ENCODE measurements at places on chromosomes 11 and 22.

- DNase-seq: no peak
Measured at GRCh38 chr11:121389651-121390050, 62.5 kb upstream of the SORL1 start.

DNA sequence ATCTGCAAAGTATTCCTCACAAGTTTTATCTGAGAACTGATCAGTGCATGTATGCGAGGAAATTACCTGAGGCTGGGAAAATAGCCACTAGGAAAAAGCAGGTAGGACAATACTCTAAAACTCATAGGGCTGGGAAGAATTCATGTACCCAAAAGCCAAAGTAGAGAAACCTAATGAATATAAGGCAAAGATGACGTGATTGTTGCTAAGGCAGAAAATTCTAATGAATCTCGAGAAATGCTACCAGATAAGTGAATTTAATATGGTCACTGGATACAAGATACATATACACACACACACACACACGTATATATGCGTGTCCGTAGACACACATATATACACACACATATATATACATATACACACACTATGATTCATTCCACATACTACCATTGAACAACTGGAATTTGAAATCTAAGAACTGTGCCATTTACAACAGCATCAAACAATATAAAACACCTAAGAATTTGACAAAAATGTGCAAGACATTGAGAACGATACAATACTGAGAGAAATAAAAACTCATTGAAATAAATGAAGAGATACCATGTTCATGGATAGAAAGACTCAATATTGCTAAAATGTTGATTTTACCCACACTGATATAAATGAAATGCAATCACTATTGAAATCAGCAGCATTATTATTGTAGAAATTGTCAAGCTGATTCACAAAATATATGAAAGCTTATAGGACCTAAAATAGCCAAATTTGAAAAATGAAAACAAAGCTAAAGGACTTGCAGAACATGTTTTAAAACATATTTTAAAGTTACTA lies 46.4 kb downstream of the ARHGAP20 start:
- DNase-seq: no peak

DNA sequence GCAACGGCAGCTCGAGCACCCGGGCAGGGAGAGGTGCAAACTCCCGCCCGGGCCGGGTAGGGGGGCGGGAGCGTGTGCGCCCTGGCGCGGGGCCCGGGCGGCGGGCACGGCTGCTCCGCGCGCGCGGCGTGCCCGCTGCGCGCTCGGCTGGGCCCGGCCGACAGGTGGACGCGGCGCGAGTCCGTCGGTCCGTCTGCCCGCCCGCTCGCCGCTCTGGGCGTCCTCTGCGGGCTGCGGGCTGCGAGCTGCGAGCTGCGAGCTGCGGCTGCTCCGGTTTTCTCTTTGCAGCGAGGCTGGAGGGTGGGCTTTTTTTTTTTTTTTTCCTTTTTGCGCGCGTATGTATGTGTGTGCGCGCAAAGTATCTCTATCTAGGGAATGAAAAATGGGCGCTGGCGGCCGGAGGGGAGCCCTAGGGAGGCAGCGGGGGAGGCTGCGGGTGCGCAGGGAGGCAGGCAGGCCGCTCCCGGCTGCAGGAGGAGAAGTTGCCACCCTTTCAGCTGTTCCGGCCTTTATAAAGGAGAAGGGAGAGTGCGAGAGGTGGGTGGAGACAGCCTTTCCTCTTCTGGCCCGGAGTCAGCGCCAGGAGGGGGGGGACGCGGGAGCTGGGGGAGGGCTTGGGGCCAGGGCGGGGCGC lies at the start of gene PDGFB:
Gene PDGFB (minus strand): TSS at position 487 of the 634 bp plus-strand sequence. CDS start 1,019 bp downstream, outside the sequence.
- no peak for DNase-seq

- DNase-seq: no peak
Measured at GRCh38 chr11:32426819-32427615, 8.3 kb downstream of the WT1 start.

- DNase-seq: no peak
Measured at GRCh38 chr11:59285716-59286260, 72.9 kb upstream of the OR5AN1 start.

DNA sequence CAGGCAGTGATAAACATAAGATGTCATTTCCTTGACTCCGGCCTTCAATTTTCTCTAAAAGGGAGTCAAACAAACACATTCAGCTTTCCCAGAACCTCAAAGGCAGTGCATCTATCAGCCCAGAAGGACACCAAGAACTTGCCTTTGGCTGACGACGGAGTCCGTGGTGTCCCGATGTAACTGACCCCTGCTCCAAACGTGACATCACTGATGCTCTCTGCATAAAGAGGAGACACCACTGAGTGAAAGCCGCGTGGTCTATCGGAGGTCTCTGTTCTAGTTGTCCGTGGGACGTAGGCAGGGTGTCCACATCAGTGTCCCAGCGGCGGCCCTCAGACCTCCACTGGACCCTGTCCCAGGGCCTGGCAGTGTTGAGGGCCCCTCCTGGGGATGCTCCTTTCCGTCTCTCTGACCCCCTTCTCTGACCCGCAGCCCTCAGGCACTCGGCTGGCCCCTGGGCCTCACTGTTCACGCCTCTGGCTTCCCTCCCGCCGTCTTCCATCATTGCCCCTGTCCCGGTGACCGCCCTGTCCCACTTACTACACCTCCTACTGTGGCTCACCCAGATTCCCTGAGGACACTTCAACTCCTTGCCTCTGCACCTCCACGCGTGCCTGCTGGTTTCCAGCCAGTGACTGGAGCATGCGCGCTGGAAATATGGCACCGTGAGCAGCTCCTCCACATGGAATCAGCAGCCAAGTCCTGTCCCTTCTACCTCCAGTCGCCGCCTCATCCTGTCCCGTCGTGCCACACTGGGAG lies 70.4 kb downstream of the NCAPD3 start:
- DNase-seq: no peak

- no peak for DNase-seq
Measured at GRCh38 chr11:113789675-113790320, 10.2 kb downstream of the CLDN25 start.

GRCh38 chr22:50695421-50696250 lies 23.0 kb downstream of the SHANK3 start:
- no peak for DNase-seq

GRCh38 chr11:30914143-30914762 lies 328.1 kb upstream of the MPPED2 start:
- DNase-seq: no peak

DNA sequence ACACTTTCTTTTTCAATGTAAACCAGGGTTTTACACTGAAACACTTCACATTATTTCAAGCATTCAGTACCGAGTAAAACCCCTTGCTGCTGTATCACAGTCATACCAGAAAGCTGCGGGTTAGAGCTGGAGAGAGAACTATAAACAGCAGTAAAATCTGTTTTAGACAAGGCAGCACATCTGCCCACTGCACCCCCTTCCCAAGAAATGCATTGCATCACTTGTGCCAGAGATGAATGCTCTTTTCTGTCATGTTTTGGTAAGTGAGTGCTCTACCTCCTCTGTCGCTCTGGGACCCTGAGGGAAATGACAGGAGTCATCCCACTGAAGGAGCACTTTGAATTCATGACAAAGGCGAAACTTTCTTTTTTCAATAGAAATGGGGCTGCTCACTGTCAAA lies 107.2 kb downstream of the MAML2 start:
- DNase-seq: no peak

DNA sequence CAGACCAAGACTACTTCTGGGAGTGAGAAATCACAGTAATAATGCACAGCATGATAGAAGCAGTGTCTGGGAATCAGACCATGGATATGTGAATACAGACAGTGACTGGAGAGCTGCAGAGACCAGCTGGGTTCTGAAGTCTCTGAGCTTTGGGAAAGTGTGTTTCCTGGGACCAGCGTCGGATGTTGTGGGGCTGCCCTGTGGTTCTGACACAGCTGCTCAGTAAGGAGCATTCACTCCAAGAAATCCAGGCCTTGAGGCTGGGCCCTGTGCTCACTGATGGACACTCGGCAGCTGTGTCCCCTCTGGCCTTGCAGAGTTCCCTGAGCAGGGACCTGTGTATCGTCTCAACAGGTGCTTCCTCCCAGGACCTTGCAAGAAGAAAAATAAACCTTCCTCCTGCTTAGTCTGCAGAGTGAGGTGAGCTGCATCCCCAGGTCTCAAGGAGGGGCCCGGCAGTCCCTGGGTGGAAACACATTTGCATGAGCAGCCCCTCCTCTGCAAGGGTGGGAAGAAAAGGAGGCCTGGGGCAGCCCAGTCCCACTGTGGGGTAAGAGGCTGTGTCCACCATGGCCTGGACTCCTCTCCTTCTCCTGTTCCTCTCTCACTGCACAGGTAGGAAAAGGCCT lies 107.9 kb downstream of the VPREB1 start:
- DNase-seq: no peak

- DNase-seq: no peak
Measured at GRCh38 chr11:110735455-110736170, 23.4 kb upstream of the ARHGAP20 start.
